ENCODE measurements at places on chromosomes 2 and 18.
A peak's percentile ranks its signal among the peaks of the same experiment; 100 is the strongest.

DNA sequence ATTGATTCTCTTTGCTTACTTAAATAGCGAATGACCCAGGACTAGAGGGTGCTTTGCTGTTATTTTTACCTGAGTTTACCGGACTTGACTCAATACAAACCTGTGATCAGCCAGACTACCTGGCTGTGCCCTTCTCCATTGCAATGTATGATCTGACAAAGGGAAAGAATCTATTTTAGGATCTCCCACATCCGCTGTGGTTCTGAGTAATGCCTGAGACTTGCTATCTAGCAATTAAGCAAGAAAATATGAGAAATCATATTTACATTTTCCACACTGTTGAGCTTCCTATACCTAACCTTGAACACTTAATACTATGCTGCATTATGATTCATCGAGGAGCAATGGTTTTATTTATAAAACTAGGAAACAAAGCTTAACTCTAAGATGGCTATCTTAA, 215.2 kb downstream of the RAD51AP2 start:
- H3K27ac ChIP-seq, result no peak overlapping the region
- DNase-seq, result no peak
- H3K27me3 ChIP-seq, result peaks cover 1% of the 10 kb centered on the region
- H3K4me1 ChIP-seq, result no peaks in the 10 kb centered on the region
- no peaks in the 10 kb centered on the region for H3K36me3 ChIP-seq

DNA sequence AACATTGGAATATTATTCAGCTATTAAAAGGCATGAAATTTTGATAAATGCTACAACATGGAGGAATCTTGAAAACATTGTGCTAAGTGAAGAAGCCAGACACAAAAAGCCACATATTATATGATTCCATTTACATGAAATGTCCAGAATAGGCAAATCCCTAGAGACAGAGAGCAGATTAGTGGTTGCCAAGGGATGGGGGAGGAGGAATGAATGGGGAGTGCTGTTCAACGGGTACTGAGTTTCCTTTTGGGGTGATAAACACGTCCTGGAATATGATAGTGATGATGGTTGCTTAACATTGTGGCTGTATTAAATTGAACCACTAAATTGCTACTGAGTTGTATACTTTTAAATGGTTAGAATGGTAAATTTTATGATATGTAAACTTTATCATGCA, 8.9 kb upstream of the TWSG1 start:
- no peak overlapping the region for H3K27ac ChIP-seq
- DNase-seq, result no peak
- H3K27me3 ChIP-seq, result peaks cover 22% of the 10 kb centered on the region
- no peak overlapping the region for H3K4me3 ChIP-seq
- no peaks in the 10 kb centered on the region for H3K4me1 ChIP-seq
- no peaks in the 10 kb centered on the region for H3K36me3 ChIP-seq

DNA sequence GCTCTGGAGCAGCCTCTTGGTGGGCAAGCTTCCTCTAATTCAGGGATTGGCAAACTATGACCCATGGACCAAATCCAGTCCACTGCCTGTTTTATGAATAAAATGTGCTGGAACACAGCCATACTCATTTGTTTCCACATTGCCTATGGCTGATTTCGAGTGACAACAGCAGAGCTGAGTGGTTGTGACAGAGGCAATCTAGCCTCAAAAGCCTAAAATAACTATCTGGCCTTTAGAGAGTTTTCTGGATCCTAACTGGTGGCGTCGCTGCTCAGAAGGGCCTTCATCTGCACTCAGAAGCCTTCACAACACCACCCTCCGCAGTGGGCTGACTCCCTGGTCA, 147.1 kb downstream of the CCBE1 start:
- H3K27ac ChIP-seq, result no peak overlapping the region
- no peaks in the 10 kb centered on the region for H3K36me3 ChIP-seq
- DNase-seq, result no peak
- no peak overlapping the region for H3K4me3 ChIP-seq
- no peaks in the 10 kb centered on the region for H3K4me1 ChIP-seq
- H3K27me3 ChIP-seq, result peaks cover 20% of the 10 kb centered on the region

DNA sequence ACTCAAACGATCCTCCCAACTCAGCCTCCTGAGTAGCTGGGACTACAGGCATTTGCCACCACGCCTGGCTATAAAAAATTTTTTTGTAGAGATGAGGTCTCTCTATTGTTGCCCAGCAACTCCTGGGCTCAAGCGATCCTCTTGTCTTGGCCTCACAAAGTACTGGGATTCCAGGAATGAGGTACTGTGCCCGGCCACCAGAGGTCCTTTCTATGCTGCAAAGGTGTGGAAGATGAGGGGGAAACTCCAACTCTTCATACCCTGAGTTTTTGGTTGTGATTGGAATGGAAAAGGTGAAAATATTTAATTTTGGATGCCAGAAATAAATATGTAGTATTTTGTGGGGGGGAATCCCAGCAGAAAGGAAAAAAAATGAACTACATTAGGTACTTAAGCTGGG, 36.0 kb downstream of the MRPL33 start:
- H3K4me1 ChIP-seq, result no peaks in the 10 kb centered on the region
- no peak for DNase-seq
- no peak overlapping the region for H3K4me3 ChIP-seq
- H3K27me3 ChIP-seq, result no peaks in the 10 kb centered on the region
- H3K27ac ChIP-seq, result no peak overlapping the region
- no peaks in the 10 kb centered on the region for H3K36me3 ChIP-seq

DNA sequence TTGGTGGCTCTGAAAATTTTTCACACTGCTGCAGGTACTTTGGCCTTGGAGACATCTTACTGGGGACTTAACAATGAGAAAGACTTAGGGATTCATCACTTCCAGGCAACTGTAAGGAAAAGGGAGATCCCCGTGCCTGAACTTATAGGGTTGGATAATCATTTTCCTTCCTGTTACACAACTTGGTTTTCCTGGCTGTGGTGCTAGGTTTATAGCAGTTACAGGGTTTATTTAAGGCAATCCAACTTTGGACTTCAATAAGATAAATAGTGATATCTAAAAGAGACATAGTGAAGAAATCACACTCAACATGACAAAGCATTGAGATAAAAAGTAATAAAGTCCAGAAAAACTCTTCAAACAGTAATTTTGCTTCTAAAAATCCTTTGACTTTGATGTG, 70.2 kb upstream of the RAPH1 start:
- no peaks in the 10 kb centered on the region for H3K36me3 ChIP-seq
- no peak overlapping the region for H3K27ac ChIP-seq
- no peak for DNase-seq

DNA sequence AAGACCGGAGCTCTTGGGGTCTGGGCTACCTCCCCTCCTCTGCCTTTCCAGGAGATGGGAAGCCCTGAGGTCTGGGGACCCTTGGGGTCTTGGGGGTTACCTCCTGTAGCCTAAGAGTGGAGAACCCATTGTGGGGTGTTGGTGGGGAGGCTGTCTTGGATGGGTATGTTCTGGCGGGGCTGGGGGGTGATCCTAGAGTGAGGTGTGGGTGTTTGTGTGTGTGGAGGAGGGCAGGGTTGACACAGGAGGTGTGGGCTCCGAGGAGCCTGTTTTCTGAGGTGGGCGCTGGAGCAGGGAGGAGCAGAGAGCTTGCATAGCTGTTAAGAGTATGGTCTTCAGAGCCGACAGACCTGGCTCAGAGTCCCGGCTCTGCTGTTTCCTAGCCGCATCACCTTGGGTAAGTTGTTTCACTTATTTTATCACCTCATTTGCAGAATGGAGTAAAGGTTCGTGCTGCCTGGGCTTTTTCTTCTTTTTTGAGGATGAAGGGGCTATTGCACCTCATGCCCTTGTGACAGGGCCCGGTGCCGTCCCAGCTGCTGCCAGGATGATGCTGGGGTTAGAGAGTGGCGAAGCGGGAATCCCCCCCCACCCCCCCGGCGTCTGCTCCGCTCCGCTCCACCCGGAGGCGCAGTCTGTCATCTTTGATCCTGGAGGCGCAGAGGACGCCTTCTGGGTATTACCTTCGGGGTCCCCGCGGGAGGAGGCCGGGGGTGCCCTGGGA, 17.2 kb downstream of the TET3 start:
- peaks cover 89% of the 10 kb centered on the region for H3K4me1 ChIP-seq
- peaks cover 11% of the 10 kb centered on the region for H3K36me3 ChIP-seq
- DNase-seq, result no peak
- H3K27ac ChIP-seq, result peak overlapping the region; percentile 86
- peak overlapping the region; percentile 89 for H3K4me3 ChIP-seq
- H3K27me3 ChIP-seq, result no peaks in the 10 kb centered on the region

GRCh38 chr2:84875213-84875560, 5.7 kb downstream of the TRABD2A start:
- no peaks in the 10 kb centered on the region for H3K27me3 ChIP-seq
- DNase-seq, result no peak
- peak overlapping the region; percentile 88 for H3K4me3 ChIP-seq
- H3K36me3 ChIP-seq, result peaks cover 6% of the 10 kb centered on the region
- peaks cover 80% of the 10 kb centered on the region for H3K4me1 ChIP-seq

DNA sequence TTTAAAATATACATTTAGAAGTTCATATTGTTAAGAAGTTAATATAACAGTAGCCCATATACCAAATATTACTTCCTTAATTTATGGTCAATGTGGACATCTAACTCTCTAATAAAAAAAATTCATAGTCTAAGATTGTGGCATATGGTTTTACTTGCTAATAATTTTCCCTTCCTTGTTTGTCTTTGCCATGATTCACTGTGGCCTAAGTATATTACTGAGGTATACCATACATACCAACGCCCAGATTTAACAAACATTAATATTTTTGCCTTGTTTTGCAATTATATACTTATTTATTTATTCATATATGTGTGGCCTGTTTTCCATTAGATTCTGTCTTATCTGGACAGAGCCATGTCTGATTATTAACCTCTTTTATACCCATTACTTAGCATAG, 54.6 kb upstream of the CCDC150 start:
- no peak overlapping the region for H3K27ac ChIP-seq
- H3K27me3 ChIP-seq, result peaks cover 38% of the 10 kb centered on the region
- peaks cover 1% of the 10 kb centered on the region for H3K36me3 ChIP-seq
- no peak for DNase-seq

GRCh38 chr18:4134700-4135099, 320.4 kb downstream of the DLGAP1 start:
- no peak for DNase-seq
- no peak overlapping the region for H3K4me3 ChIP-seq
- no peaks in the 10 kb centered on the region for H3K27me3 ChIP-seq
- no peak overlapping the region for H3K27ac ChIP-seq
- no peaks in the 10 kb centered on the region for H3K4me1 ChIP-seq
- H3K36me3 ChIP-seq, result no peaks in the 10 kb centered on the region

GRCh38 chr2:236632295-236633218, 62.9 kb downstream of the ACKR3 start:
- no peak overlapping the region for H3K27ac ChIP-seq
- H3K36me3 ChIP-seq, result no peaks in the 10 kb centered on the region
- peaks cover 10% of the 10 kb centered on the region for H3K4me1 ChIP-seq
- H3K4me3 ChIP-seq, result no peak overlapping the region
- H3K27me3 ChIP-seq, result peaks cover 3% of the 10 kb centered on the region

DNA sequence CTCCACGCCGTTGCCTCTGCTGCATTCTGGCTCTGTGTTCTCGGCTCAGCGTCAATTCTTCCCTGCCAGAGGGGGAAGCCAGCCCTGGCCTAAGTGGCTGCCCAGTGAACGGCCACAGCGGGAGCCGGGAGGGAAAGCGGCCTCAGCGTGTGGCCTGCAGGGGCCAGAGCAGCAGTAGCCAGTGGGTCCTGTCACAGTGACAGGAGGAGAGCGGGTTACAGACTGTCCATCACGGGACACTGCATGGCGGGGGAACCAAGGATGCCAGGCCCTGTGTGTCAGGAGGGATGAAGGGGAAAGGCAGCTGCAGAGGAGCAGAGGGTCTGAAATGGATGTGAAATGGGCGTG, 39.7 kb downstream of the PDIA6 start:
- no peaks in the 10 kb centered on the region for H3K27me3 ChIP-seq
- H3K36me3 ChIP-seq, result no peaks in the 10 kb centered on the region
- no peak for DNase-seq
- H3K4me3 ChIP-seq, result no peak overlapping the region
- no peak overlapping the region for H3K27ac ChIP-seq
- H3K4me1 ChIP-seq, result no peaks in the 10 kb centered on the region

- H3K27me3 ChIP-seq, result peaks cover 30% of the 10 kb centered on the region
- H3K4me1 ChIP-seq, result peaks cover 12% of the 10 kb centered on the region
- H3K27ac ChIP-seq, result no peak within 1 kb of the TSS
- no peaks in the 10 kb centered on the region for H3K36me3 ChIP-seq
Measured at GRCh38 chr2:24009680-24010476, at the start of gene MFSD2B. MFSD2B (plus strand) TSS chr2:24010085; CDS start chr2:24010097, 12 bp downstream.

DNA sequence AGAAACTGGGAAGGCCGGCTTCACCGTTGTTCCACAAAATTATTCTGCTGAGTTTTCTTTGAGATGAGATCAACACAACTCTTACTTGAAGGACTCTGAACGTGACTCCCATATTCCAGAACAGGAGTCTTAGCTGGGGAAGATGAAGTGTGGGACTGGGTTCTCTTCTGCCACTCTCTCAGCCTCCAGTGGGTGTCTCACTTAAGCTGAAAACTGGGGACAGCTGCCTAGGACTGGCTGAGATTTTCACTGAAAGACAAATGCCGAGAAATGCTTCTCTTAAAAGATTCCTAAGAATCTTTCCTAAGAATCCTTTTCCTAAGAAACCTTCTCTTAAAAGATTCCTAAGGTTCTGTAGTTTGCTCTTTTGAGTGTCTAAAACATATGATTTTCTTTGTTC, 156.6 kb upstream of the LHCGR start:
- no peak for DNase-seq
- no peaks in the 10 kb centered on the region for H3K4me1 ChIP-seq
- no peaks in the 10 kb centered on the region for H3K36me3 ChIP-seq
- H3K27me3 ChIP-seq, result peaks cover 16% of the 10 kb centered on the region

DNA sequence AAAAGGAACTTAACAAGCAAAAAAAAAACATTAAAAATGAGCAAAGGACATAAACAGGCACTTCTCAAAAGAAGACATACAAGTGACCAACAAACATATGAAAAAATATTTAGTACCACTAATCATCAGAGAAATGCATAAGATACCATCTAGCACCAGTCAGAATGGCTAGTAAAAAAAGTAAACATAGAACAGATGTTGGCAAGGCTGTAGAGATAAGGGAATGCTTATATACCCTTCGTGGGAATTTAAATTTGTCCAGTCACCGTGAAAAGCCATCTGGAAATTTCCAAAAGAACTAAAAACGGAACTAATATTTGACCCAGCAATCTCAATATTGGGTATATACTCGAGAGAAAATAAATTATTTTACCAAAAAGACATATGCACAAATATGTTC, 1751.3 kb upstream of the LRRTM1 start:
- no peak overlapping the region for H3K4me3 ChIP-seq
- no peaks in the 10 kb centered on the region for H3K27me3 ChIP-seq
- no peaks in the 10 kb centered on the region for H3K36me3 ChIP-seq
- DNase-seq, result no peak
- H3K27ac ChIP-seq, result no peak overlapping the region

DNA sequence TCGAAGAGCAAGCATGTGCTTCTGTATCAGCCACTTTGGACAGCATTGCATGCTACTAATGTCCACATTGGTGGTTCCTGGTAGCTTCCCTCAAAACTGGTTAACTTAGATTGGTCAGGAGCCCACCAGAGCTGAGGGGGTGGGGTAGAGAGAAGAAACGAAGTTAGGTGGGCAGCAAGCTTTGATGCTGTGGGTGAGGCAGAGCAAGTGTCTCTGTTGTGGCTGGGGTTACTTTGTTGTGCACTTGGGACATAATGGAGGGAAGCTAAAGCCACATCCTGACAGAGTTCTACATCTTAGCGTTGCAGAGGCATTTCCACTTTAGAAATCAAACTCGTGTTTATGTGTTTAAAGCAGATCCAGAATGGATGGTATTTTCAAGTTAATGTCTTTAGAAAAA, 82.7 kb downstream of the FAM168B start:
- peak overlapping the region; percentile 80 for H3K4me3 ChIP-seq
- H3K27ac ChIP-seq, result peak overlapping the region; percentile 86

All from naive thymus-derived CD8-positive, alpha-beta T cell (primary cell).